Heart left ventricle (tissue), 16 donors: ENCODE measurements at places on chromosomes 1 and 21. TPM values are rescaled to one million over a fixed set of nuclear protein-coding genes. Genes with fewer than 3 reads are reported as not detected.

Gene AHCTF1
- 23.2 TPM for total RNA-seq

Gene TGFB2
- total RNA-seq, result 5.5 TPM

Gene SPRR2B
- total RNA-seq, result not detected

Gene ID3
- 185 TPM for total RNA-seq
